ENCODE measurements at places on chromosomes 16 and 17.
A peak's percentile ranks its signal among the peaks of the same experiment; 100 is the strongest.

- no peak for DNase-seq
Measured at GRCh38 chr17:53449324-53449723, 373.4 kb upstream of the KIF2B start.

GRCh38 chr16:80984124-80984892 is 22.4 kb downstream of the CMC2 start:
- DNase-seq = no peak

DNA sequence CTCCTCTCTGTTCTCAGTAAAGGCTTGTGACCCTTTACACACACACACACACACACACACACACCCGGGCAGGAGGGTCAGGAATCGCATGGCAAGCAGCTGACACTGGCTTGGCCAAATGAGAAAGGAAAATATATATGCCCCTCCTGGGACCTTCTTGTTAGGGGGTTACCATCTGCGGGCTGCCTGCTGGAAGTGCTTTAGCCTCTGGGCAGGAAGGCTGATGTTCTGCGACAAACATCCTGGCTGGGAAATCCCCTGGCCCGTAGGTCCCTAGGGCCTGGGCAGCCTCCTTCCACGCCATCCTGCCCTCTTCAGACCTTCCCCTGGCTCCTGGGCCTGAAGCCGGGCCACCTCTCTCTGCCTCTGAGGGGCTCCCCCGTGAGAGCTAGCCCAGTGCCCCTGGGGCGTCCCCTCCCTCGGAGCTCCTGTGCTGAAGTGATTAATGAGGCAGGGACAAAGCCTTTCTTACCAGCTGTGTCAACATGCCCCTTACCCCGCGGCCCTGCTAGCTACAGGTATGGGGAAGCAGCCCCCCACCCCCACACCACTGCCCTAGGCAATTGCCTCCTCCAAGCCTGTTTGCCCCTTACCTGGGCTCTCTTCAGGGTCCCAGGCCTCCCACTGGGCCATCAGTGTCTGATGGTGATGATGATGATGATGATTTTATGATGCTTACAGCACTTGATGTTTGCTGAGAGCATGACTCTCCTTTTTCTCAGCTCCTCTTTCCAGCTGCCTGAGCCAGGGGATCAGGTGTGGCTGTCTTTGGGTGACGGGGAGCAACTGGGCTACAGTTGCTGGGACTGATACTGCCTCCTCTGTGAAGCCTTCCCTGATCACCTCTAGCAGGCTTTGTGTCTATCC is 32.8 kb upstream of the ETV4 start:
- no peak for DNase-seq

DNA sequence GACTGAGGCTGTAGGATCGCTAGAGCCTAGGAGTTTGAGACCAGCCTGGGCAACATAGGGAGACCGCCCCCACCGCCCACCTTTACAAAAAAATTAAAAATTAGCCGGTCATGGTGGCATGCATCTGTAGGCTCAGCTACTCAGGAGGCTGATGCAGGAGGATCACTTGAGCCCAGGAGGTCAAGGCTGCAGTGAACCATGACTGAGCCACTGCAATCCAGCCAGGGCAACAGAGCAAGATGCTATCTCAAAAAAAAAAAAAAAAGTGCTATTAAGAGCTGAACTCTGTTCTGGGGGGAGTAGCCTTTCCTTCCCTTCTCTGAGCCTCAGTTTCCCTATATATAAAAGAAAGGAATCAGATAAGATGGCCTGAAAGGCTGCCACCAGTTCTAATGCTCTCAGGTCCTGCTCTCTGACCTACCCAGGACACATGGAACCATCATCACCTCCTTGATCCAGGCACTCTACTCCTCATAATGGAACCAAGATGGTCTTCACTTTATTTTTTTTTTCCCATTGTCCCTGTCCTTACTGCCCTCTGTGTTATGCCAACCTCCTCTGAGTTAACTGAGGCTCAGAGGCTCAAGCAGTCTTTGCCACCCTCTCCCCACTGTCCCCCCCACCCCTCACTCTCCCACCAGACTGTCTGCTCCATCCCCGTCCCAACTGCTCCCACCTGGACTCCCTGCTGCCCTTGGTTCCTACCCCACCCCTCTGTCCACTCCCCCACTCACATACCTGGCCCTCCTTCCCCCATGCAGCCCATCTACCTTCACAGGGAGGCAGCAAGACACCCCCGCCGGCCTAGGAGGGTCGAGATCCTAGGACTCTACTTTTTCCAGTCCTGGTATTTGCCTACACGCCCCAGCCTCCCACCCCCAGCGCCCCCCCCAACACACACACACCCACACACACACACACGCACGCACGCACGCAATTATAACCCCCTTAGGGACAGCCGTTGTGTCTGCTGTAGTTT is 23.8 kb upstream of the EIF1 start:
- DNase-seq = no peak

GRCh38 chr16:24991349-24991748 is 23.8 kb downstream of the ARHGAP17 start:
- no peak for DNase-seq

DNA sequence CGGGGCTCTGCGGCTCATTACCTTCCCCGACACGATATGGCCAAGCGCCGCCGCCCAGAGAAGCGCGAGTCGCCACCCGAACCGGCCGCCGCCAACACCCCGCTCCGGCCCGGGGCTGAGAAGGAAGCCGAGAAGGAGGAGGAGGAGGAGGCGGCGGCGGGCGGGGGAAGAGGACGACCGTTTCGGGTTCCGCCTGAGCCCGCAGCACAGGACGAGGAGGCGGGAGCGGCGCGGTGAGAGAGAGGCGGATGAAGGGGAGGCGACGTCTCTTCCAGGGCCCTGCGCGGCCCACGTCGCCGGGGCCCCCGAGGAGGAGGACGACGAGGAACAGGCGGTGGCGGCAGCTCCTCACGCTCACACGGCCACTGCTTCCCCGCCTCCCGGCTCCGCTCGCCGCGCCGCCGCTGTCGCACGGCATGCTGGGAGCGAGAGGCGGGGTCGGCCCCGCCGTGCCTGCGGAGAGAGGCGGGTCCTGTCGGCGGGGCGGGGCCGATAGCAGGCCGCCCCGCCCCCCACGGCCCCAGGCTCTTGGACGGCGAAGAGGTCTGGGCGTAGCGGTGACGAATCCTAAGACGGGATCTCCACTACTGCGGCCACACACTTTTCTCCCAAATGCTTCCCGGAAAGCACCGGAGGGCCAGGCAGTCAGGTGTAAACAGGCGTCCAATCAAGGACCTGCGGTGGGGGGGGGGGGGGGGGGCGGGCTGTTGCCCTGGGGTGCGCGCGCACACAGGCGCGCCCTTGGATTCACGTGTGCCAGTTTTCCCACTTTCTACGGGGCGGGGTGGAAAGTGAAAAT is 97.3 kb upstream of the METTL9 start:
- DNase-seq = peak; percentile 96

DNA sequence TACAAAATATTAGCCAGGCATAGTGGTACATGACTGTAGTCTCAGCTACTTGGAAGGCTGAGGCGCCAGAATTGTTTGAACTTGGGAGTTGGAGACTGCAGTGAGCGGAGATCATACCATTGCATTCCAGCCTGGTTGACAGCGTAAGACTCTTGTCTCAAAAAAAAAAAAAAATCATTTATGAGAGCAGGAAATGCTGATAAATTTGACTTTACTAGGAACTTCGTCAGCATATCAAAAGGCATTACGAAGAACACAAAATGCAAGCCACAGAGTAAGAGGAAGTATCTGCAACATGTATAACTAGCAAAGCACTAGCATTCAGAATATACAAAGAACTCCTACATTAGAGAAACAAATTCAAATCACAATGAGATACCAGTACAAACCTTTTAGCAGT is 279.3 kb downstream of the ZFHX3 start:
- no peak for DNase-seq

DNA sequence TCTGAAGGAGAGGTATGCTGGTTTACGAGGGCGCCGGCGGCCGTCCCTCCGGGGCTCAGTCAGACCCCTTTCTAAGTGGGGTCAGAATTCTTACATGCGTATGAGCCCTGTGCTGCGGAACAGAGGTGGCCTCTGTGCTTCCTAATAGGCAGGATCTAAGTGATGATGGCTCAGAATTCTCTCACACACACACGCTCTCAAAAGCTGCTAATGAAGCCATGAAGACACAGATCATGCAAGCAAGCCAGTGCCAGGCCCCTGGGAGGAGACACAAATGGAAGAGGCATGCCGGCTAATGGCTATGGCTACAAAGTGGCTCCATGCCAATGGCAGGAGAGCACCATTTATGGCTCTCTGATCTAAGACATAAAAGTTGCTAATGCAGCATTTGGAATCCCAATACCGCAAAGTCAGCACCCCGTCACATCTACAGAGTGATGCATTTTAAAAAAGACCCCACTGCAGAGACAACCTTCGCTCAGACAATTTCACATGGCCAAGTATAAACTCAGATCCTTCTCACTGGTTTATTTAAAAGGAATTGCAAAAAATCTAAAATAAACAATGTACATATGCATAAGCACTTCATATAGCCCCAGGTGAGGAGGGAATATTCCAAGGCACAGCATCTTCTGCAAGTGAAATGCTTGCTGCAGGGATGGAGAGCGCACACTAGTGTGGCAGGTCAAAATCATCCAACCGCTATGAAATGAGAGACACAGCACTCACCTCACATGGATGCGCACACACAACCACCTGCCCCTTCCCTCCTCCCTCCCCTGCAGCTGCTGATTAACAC is 24.5 kb downstream of the NPLOC4 start:
- DNase-seq = no peak

Measured in natural killer cell (primary cell).